Upper lobe of left lung (tissue), 6 donors: ENCODE measurements at places on chromosomes 11 and 22.

- DNase-seq: no peak
Measured at GRCh38 chr22:44622679-44623078, 79.3 kb upstream of the PRR5 start.

GRCh38 chr11:86869531-86869930 is 69.2 kb downstream of the PRSS23 start:
- no peak for DNase-seq

DNA sequence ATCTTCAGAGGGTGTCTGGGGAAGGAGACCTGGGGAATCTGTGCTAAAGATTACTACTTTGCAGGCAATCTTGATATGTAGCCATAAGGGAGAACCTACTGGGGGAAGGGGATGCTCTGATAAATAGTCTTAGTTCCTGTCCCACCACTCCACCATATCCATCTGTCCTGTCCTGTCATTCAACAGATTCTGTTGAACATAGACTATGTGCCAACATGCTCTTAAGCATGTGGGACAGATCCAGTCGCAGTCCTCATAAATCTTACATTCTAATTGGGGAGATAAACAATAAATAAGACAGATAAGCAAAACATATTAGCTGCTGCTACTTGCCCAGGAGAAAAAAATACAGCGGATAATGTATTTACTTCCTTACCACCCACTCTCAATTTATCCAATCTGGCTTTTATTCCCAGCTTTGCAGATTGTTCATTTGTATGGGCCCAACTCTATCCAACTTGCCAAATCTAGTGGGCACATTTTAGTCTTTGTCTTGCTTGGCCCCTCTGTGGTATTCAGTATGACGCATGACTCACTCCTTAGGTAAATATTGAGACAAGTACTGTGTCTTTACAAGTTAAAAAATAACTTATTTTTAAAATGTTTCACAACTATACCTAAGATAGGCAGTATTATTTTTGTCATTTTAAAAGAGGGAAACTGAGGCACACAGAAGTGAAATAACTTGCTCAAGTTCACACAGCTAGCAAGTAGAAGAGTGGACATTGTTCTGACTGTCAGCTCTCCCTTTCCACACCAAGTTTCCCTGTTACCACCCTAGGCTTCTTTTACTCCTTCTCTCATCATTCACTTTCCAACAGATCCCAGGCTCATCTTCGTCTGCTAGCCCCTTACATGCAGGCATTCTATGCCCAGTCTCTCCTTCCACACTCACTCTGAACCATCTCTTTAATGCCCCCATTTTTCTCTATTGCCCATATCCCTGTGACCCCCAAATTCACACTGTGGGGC is 133.6 kb upstream of the SESN3 start:
- no peak for DNase-seq

DNA sequence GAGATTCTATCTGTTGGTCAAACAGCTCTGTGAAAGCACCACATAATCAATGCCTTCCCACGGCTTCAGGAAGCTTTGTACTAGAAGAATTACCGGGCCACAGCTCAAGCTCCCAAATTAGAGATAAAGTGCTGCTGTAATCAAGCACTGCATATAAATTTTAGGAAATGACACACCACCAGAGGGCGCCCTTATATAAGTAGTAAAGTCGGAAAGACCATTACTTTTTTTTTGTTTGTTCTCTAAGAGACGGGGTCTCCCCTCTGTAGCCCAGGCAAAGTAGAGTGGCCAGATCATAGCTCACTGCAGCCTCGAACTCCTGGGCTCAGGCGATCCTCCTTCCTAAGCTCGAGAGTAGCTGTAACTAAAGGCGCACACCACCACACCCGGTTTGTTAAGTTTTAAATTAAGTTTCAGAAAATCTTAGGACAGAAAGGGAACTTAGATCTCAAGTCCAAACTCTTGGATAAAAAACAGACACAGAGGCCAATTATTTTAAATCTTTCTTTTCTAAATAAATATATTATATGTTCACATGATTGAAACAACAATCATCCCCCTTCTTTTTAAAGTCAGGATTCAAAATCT is 32.6 kb downstream of the PRCP start:
- peak; percentile 73 for DNase-seq
